ENCODE measurements at places on chromosomes 3 and 15.

GRCh38 chr3:62378311-62378789 is 5.0 kb upstream of the FEZF2 start:
- no peak for DNase-seq

GRCh38 chr3:109072194-109072593 is 45.7 kb downstream of the MORC1 start:
- no peak for DNase-seq

- peak; percentile 61 for DNase-seq
Measured at GRCh38 chr3:194879991-194880939, 194.6 kb downstream of the FAM43A start.

DNA sequence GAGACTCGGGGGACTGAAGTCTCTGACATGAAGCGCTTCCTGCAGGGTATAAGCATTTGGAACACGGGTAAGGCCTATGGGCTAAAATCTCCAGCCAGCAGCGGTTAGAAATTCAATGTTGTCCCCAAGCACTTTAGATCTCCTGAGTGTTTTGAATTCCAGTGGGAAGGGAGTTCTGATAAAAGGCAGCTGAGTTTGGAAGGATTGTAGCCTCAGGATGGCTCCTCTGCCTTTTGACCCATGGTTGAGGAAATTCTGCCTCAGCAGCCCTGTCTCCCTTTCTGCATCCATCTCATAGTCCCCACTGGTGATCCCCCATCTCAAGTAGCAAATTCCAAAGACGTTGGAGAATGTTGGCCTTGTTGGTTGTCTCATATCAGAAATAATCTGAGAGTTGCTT is 24.2 kb upstream of the HACD2 start:
- no peak for DNase-seq

Measured in common myeloid progenitor, CD34-positive (primary cell).